Gastroesophageal sphincter (tissue), 4 donors: ENCODE measurements at places on chromosomes 5 and 9. TPM values are rescaled to one million over a fixed set of nuclear protein-coding genes. Genes with fewer than 3 reads are reported as not detected.

ZDHHC11 gene
- 3.2 TPM for total RNA-seq

GRCh38 chr5:159313197-159313596 lies 17.1 kb downstream of the IL12B start:
- no peak for ATAC-seq

FCN1 gene
- total RNA-seq, result 0.31 TPM

DNA sequence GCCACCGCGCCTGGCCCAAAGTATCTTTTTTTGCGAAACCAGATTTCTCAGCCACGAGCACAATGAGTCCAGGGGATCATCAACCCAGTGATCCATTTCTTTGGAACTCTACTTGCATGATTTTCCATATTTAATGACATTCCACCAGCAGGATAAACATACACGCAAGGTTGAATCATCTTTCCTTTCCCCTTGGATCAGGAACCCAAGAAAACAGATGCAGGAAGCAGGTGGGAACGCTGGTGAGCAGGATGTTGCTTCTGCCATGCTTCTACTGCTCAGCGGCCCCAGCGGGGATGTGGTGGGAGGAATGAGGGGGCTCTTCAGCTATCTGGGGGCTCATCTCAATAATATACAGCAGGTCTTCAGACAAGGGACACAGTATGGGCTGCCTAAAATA lies 118.2 kb downstream of the SEC61B start:
- ATAC-seq, result no peak

DNA sequence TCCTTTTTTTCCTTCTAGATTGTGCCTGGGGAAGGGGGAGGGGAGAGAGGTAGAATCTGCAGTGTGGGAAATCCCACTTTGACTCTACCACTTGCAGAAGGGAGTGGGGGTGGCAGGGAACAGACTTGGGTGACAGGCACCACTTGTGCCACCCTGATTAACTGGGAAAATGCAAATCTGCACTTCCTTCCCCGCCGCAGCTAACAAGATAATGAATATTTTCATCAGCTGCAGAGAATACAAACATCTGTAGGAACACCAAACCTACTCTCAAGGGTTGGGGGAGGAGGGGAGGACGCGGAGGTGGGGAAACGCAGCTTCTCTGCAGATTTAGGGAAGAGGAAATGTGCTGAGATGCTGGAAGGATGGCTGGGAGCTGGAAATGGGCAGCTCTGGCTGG lies 73.5 kb downstream of the TRIM32 start:
- no peak for ATAC-seq

- ATAC-seq, result no peak
These were observed 8.6 kb downstream of the ECSCR start for GRCh38 chr5:139453683-139454567.

- no peak for ATAC-seq
These were observed 12.5 kb upstream of the LPAR1 start for GRCh38 chr9:111050819-111051218.

GRCh38 chr9:97852399-97853055 lies 499 bp upstream of the FOXE1 start:
- no peak for ATAC-seq

CDH10 gene
- 0.40 TPM for total RNA-seq

DNA sequence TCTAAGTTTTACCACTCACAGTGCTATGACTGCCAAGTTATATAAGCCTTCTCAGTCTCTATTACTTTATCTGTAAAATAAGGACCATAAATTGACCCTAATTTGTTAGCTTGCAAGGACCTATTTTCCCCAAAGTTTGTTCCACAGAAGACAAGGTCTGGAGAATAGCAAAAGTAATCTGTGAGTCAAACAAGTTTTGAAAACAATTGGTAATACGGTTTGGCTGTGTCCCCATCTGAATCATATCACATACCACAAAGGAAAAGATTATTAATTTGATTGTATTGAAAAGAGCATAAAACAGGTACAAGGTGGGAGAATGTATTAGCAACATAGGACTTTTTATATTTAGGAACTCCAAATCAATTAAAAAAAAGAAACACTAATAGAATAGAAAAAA lies 124.0 kb upstream of the TARS1 start:
- no peak for ATAC-seq

- no peak for ATAC-seq
These were observed 1041.1 kb upstream of the COX7C start for GRCh38 chr5:85576666-85577065.

DNA sequence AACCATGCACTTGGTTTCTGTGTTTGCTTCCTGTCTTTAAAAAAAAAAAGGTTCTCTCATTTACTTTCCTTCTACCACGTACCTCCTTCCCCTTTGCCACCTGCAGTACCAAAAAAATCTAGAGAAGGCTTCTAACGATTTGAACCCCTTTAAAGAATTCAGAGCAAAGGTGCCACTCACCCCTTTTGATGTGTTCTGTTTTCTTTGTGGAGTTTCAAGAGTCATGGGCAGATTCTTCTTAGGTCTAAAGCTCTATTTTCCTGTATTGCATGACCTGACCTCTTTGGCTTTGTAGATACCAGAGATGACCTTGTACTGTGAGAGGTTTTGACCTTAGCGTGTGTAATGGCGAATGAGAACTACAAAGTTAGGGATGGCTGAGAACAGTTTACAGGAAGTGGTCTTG lies 29.0 kb downstream of the TXNDC8 start:
- ATAC-seq, result no peak

HMHB1 gene
- not detected for total RNA-seq

DNA sequence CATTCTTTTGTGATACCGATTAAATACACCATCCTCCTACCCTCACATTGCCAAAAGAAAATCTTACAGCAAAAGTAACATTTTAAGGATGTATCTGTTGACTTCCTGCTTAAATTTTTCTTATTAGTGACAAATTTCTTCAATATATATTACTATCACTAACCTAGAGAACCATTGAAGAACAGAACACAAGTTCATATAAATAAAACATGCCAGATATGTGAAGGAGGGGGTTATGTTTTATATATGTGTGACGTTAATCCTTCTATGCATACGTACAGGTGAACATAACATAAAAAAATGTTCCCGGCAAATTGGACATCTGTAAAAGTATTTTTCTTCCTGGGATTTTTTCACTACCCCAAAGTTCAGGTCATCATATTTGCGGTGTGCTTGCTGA lies at the start of gene OR13F1:
TSS of gene OR13F1 (plus strand) at position 301 of the 400 bp plus-strand sequence. CDS start at position 301, 0 bp downstream.
- no peak for ATAC-seq

DNA sequence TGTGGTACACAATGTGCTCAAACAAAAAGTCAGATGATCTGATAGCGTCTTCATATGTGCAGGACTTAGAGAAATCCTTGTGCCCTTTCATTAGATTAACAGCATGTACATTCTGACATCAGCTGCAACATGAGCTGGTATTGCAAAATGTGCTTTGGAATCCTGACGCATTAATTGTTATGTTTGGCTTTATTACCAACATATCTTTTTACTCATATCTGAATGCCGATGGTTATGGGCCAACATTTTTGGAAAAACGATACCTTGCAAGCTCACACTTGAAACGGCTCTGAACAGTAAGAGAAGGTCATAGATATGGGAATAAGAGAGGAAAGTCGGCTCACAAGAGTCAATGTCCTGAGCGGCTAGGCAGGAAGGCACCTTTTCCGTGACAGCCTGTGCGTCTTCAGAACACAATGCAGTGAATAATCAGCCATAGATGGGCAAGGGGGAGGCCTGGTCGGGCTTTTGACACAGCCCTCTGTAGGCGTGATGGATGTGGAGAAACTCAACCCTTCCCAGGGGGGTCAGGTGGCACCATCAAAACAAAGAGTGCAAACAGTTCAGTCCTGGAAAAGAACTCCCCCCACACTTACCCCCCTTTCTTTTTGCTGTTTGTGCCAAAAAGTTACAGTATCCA lies 36.4 kb upstream of the GAS1 start:
- peak; percentile 66 for ATAC-seq

DNA sequence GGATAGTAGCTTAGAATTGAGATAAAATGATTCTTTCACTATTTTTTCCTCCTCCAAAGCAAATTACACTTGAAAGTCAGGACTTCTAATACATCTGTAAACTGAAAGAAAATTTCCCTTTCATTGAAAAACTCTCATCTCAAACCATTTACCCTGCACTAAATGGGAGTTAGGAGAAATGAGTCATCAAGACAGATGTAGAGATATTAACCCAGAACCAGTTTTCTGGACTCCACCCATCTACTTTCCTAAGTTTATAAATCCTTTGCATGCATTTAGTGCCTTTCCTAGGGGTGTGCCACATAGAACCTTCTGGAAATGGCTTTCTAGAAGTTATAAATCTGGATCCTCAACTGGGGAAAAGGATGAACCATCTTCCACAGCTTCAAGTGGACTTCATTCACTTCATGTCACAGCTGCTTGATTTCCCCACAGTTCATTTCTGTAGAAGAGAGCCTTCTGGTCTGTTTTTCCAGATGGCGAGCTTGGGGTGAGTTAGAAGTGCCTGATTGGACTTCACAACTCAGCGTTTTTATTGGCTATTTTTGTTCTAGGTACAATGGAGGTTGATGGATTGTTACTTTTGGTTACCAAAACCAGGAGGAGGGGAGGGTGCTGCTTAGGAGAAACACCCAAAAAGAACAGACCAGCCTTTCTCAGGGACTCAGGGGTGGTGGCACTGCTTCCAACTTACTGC lies 72.5 kb upstream of the GPR151 start:
- no peak for ATAC-seq

- no peak for ATAC-seq
These were observed 36.3 kb downstream of the ADAMTS19 start for GRCh38 chr5:129496421-129496820.

GRCh38 chr5:54002779-54003178 lies 307.6 kb downstream of the ARL15 start:
- ATAC-seq, result no peak

SPAAR gene
- 5.5 TPM for total RNA-seq

C5 gene
- 2.7 TPM for total RNA-seq

GRCh38 chr9:132698989-132699388 lies 28.7 kb downstream of the GTF3C4 start:
- ATAC-seq, result no peak

DNA sequence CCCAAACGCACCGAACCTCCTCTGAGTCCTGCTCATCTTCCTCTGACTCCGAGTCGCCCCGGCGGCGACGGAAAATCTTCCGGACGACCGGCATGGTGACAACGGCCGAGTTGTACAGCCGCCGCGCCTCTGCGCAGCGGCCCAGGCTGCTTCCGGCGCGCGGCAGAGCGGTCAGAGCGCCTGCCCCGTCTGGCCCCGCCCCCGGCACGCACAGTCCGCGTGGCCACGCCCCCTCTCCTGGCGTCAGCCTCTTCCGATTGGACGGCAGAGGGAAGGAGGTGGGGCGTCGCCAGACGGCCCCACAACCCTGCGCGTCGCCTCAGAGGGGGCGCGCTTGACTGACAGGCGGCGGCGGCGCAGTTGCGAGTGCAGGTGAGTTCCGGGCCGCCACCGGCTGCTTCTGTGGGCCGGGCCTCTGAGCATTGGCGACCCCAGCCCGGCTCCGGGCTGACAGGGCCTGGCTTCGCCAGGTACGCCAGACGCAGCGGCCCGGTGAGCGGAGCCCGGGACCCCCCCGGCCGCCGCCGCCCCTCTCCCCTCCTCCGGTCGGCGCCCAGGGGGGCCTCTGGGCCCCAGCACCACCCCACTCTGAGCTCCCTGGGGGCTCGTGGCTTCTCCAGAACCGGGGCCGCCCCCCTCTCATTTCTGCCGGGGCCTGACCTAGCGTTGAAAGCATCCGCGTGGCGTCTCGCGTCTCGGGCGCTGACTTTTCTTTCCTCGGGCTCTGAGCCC lies at the start of the genes C9orf78 and USP20:
TSS of gene C9orf78 (minus strand) at position 148 of the 732 bp plus-strand sequence. CDS start at position 94, 54 bp downstream.
TSS of gene USP20 (plus strand) at position 331 of the 732 bp plus-strand sequence. CDS start 17,098 bp downstream, outside the sequence.
- ATAC-seq, result peak; percentile 99

DNA sequence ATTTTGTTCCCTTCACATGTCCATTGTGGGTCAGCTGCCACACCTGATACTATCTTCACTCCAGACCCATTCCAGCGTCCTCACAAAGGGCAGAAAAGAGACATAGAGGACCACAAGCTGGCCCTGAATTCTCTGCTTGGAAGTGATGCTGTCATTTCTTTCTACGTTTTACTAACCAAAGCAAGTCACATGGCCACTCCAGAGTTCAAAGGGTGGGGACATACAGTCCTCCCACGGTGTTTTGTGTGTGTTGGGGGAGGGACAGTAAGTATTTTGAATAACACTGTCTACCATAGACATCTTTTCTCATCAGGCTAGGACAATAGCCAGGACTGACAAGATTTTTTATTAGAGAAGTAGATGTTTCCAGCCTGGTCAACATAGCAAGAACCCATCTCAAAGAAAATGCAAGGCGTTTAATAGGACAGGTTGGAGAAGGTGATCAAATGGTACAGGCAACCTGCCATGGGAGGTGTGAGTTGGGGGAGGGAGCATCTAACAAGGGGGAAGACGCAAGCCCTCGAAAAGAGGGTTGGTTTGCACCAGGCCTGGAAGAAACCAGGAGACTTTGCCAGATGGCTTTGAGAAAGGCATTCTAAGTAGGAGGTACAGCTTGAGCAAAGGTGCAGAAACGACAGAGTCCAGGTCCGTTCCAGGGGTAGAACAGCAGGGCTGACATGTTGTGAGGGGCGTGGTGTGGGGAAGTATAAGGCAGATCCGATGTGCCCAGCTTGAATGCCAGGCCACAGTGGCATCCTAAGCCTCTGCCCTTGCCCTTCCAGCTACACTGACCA lies 11.3 kb upstream of the GLIPR2 start:
- ATAC-seq, result no peak

ZFP2 gene
- total RNA-seq, result 1.9 TPM

CHSY3 gene
- total RNA-seq, result 0.78 TPM

DNA sequence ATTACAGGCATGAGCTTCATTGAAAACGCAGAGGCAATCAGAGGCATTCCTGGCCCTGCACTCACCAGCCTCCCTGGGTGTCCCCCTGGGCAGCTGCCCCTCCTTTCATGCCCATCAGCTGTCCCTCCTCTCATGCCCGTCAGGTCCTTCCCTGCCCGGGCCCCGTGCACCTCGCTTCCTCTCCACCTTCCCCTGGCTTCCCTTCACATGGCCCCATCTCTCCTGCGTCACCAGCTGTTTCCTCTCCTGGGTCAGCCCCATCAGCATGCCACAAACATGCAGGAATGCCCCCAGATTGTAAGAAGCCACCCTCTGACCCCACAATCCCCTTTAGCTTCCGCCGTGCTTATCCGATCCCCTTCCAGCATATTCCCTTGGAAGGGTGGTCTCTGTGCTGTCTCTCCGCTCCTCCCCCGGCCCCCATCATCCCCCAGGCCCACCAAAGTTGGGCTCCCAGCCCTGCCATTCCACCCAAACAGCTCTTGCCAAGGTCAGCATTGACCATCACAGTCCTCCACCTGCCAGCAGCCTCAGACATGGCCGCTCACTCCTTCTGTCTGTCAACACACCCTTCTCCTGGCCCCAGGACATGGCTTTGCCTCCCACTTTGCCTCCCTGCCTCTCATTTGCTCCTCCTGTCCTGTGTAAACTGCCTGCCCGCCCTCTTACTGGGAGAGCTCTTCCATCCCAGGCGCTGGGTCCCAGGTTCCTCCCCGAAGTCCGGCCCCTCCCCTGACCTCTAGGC lies 98.6 kb upstream of the IER5L start:
- ATAC-seq, result no peak
